Stimulated activated CD8-positive, alpha-beta memory T cell treated with anti-CD3 and anti-CD28 coated beads, Interleukin-4, amount 100 ng/mL, for 48 hours (primary cell): ENCODE measurements at places on chromosomes 4 and X.
A peak's percentile ranks its signal among the peaks of the same experiment; 100 is the strongest.

DNA sequence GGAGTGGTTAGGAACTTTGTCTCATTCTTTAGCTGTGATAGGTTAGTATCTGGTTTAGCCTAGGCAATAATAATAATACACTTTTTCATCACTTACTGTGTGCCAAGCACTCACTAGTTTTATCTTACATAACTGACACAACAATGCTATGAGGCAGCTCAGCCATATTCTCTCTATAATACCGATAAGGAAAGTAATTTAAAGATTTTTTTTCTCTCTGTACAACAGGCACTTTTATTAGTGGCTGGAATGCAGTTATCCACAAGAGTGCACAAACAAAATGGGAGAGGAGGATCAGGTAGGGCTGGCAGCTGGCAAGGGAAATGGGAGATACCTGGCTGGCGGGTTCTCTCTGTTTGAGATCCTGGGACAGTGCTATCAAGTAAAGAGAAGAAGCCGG is 7.6 kb downstream of the RELL1 start:
- no peak for DNase-seq

DNA sequence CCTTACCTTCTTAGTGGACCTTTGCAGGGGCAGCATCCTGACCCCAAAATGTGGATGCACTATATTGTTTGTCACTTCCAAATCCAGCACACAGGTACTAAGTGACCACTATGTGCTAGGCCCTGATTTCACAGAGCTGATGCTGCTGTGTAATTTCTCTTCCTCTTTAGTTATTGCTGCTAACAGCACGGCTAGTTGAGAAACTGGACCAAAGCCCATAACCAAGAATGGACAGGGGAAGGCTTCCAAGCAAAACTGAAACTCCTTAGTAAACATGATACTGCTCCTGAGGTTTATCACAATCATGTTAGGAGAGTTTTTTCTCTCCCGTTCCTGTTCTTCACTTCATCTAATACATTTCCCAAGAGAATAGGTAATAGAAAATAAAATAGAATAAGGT is 172.9 kb upstream of the TTC29 start:
- DNase-seq, result no peak

GRCh38 chrX:152632445-152633097 is 5.1 kb upstream of the GABRQ start:
- DNase-seq, result peak; percentile 69

- no peak for DNase-seq
Measured at GRCh38 chrX:48791063-48791820, 4.9 kb downstream of the GATA1 start.

DNA sequence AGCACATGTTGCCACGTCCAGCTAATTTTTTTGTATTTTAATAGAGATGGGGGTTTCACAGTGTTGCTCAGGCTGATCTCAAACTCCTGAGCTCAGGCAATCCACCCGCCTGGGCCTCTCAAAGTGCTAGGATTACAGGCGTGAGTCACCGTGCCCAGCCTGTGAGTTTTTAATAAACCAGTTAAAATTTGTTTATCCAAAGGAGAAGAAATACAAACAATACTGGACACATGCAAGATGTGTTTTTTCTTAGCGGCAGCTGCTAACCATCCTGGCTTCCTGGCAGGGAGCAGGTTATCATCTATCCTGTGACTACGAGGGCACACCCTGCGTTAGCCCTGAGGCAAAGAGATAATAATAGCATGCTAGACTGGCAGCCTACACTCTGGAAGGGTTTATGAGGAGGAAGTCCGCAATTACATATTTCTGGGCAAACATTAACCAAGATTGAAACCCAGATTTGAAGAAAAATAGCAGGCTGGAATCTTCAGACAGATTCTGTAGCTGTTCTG is 191.4 kb downstream of the SPRY1 start:
- no peak for DNase-seq

DNA sequence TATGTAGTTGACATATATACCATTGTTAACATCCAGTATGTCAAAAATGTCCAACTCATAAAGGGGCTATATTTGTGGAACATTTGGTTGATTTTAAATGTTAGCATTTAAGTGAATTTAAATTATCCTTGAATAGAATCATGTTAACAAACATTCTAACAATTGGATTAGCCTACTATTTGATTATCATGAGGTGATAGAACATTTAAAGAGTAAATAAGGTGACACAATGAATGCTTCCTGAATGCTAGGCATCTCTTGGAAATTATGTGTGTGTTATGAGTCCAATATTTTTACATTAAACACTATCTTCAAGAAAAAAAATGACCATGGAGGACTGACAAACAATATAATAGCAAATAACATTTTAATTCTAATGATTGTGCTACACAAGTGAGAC is 901.9 kb upstream of the AGA start:
- DNase-seq, result no peak

GRCh38 chr4:57462843-57463242 is 352.7 kb upstream of the IGFBP7 start:
- no peak for DNase-seq

- DNase-seq, result no peak
Measured at GRCh38 chr4:107950746-107951540, 19.6 kb downstream of the CYP2U1 start.

DNA sequence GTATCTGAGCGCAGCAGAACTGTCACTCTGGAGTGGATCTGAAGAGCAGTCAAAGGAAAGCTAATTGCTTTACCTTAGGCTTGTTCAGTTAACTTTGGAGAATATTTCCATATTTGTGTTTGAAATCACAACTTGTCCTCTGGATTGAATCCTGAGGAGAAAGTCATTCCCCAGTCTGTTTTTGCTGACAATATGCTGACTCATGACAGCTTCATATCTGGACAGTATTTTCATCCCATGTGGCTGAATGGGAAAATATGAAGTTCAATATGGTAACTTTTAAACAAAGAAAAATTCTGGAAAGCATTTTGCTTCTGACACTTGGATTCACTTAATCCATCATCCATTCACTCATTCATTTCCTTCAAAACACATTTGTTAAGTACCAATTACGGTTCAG is 46.3 kb upstream of the MAGEC3 start:
- DNase-seq, result no peak

- DNase-seq, result no peak
Measured at GRCh38 chrX:46791927-46792809, 33.2 kb upstream of the SLC9A7 start.

DNA sequence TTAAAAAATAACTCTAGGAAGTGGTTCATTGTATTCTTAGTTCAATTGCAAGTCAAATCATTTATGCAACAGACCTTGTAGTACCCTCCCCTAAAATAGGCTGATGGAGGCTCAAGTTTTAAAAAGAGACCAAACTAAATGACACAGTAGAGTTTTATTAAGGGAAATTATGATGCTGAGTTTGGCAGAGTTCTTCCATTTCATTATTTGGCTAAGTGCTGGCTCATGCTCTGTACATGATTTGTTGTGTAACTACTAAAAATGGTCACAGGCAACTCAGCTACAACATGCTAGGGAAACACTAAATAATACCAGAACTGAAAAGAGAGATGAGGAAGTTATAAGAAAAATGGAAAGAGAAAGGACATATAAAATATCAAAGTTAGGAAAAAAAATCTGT is 96.1 kb upstream of the TFDP3 start:
- DNase-seq, result no peak

- DNase-seq, result no peak
Measured at GRCh38 chrX:150446995-150447394, 83.9 kb downstream of the MAMLD1 start.
